RWPE1 (cell line): ENCODE measurements at places on chromosomes 13 and 19.

DNA sequence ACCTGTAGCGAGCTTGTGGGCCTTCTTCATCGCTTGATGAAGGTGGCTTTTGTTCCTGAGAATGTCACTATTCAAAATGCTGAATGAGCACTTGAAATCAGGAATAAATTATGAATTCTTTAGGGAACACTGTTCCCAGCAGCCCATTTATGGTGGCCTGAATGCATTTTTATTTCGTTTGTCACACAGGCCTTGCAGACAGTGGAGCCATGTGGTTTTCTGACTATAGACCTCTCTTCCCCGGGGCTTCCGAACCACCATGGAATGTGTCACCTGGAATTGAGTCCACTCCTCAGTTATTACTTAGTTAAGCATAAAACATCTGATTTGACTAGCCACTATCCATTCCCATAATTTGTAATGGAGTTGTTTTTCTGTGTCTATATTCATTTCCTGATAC, 396.9 kb downstream of the IRS2 start:
- DNase-seq: no peak

DNA sequence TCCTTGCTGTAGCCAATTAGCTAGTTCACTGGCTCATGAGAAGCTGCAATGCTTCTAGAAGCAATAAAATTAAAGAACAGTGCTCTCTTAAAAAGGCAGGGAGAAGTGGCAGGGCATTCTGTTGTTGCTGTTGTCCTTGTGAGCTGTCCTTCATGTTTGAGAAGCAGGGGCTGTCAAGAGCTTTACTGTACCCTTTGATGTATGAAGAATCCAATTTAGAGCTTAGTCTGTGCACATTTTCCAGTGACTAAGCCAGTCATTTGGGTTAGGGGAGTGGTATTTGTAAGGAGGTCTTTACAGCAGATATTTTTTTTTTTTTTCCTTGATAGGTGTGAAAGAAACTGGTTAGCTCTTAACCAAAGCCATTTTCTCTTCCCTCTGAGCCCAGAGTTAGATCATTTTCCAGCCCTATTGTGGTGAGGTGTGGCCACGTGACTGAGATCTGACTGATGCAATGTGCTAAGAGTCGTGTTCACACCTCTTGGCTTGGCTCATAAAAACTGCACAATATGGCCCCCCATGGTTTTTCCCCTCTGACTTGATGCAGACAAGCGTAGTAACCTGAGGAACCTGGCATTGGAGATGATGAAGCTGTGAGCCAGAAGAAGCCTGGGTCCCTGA, 309.6 kb upstream of the TMTC4 start:
- no peak for DNase-seq

DNA sequence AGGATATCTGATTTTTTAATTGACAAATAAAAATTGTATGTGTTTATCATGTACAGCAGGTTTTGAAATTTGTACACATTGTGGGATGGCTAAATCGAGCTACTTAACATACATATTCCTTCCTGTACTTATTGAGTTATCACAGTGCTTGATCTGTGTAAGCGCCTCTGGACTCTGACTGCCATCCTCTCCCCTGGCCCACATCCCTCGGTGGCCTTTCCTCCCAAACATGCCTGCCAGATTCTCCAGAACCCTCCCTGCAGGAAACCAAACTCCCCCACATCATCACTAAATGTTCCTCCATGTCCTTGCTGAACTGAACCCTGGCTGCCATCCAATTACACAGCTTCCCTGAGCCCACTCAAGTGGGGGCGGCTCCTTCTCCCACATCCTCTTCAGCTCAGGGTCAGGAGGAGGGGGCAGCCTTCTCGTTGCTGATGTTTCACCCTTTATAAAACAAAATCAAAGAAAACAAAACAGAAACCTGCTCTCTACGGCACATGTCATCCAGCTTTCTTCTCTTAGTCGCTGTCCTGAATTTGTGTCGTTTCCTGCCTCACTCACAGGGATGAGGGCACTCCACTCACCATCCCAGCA, 97.1 kb upstream of the SPATA13 start:
- DNase-seq: no peak

DNA sequence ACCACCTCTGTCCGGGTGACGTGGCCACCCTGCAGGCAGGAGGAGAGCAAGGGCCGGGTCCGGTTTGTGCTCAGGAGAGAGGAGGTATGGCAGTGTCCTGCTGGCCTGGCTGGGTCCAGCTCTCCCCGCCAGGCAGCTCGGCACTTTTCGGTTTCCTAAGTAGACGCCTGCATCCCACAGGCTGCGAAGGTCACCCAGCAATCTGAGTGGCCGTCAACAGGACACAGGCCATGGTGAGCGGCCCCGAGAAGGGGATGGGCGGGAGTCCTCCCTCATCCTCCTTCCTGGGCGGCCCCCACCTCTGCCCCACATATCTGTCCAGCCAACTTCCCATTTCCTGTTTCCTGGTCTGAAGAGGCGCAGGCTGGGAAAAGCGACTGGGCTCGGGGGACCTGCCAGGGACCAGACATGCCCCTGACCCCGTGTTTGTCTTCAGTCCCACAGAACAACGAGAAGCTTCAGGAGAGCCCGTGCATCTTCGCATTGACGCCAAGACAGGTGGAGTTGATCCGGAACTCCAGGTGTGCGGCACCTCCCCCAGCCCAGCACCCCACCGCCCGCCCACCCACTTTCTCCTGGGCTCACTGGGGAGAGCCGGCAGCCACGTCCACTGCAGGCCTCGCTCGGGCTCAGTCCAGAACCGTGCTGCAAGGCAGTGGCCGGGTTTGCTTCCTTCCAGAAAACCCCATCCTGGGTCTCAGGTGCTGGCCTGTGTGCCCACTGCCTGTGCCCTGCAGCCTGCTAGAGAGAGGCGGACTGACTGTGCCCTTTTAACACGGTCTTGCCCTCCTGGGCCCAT, 16.3 kb downstream of the PIAS4 start:
- DNase-seq: no peak

DNA sequence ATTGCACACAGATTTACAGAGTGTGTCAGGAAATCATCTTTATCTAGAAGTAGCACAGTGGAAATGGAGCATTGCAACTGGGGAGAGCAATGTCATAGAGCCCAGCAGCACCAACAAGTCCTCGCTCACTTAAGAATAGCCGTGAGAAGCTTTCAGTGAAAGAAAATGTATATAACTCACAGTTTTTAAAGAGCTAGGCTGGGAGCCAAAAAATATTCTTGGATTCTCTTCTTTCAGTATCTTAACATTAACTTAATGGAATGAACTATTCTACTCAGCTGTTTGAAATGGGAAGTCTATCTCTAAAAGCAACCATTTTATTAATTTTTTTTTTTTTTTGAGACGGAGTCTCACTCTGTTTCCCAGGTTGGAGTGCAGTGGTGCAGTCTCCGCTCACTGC, 329.6 kb downstream of the COG6 start:
- DNase-seq: no peak

GRCh38 chr13:110465696-110466095, 95.8 kb downstream of the RAB20 start:
- no peak for DNase-seq

DNA sequence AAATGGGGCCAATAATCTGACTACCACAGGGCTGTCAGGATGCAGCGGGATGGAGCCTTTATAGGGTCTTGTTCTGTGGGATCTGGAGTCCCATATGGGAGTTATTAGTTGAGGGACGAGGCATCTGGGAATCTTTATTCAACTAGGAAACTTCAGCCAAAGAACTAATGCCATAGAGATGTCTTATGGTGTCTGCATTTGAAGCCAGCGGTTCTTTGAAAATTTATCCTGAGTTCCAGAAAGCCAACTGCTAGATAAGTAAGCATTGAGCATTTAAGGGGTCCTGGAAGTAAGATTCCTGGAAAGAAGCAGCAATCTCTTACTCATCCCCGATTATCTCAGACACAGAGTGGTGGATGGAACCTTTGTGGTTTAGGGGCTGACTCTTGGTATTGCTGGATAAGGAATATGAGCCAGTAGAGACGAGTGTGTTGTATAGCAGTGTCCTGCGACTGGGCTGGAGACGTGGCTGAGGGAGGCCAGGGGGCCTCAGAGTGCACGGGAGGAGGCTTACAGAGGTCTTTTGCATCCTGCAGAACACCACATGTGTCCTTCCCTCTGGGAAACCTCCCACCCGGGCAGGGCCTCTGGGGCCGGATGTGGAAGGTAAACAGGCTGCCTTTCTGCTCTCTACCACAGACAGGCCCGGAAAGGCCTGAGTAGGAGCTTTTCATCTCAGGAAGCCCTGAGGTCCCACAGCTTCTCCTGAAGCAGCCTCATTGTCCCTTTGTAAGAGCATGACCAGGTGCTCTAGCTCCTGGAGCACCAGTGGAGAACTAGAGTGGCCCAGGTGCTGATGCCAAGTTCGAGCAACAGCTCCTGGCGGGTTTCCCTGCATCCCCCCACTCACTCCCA, 28.8 kb downstream of the ACTN4 start:
- DNase-seq: no peak

GRCh38 chr13:93144031-93144430, 82.6 kb upstream of the GPC6 start:
- DNase-seq: no peak

DNA sequence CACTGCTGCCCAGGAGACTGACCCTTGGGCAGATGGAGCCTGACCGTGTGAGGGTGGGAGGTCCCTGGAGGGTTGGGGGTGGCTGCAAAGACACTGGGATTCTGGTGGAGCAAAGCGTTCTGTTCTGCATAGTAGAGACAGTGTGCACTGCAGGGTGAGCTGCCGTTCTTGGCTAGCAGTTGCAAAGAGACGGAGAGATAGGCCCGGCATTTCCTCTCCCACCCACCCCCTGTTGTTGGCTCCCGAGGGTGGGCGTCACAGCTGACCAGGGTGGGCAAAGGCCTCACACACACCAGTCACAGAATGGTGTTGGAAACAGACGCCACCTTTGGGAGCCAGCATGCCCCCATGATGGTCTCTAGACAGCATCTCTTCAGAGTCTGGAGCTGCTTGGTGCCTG, 11.4 kb downstream of the TMEM255B start:
- DNase-seq: no peak

DNA sequence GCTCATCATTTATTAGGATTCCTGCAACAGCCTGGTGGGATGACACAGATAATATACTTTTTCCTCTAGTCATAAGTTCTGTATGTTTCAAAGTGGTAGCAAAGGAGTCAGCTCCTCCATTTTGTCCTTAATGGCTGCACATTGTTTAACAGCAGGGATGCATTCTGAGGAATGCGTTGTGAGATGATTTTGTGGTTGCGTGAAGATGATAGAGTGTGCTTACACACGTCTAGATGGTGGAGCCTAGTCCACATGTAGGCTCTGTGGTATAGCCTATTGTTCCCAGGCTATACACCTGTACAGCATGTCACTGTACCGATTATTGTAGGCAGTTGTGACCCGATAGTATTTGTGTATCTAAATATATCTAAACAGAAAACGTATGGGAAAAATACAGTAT, 4.6 kb downstream of the SMARCA4 start:
- DNase-seq: no peak

DNA sequence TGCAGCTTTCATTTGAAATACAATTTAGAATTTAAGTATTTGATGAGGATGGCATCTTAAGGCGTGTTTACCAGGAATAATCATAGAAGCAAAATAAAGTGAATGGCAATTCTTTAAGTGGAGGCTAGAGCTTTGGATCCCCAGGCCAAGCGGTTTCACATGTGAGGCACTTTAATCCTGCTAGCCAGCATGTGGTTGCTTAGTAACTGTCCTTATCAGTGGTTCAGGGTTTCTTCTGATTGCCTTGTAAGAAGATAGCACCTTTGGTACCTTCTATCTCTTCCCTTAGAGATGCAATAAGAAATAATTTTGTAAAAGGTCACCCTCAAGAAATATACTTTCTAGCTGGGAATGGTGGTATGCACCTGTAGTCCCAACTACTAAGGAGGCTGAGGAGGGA, 38.9 kb upstream of the SERP2 start:
- no peak for DNase-seq

- DNase-seq: no peak
Observed at GRCh38 chr13:109874484-109875454, 88.4 kb upstream of the IRS2 start.

- no peak for DNase-seq
Observed at GRCh38 chr19:22832031-22832762, at the start of gene ZNF723. Gene ZNF723, plus strand, starts transcription at chr19:22832291. Its CDS starts 89 bp downstream, at chr19:22832380.

DNA sequence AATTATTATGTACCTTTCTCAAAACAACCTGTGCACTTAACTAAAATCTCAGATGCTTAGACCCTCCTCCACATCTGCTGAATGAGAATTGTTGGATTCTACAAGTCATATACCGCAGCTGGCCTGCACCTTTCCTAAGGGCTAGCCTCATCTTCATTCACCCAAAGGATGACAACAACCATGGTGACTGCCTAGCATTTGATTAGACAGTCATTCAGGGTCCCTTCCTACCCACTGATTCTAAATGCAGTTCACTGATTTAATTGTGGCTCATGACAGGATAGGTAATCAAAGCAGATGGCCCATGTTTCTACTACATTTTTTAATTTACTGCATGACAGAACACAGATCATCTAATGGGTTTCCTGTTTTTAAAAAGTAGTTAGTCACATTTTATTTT, 551.9 kb upstream of the SLC10A2 start:
- no peak for DNase-seq

GRCh38 chr13:26446751-26447150, 110.7 kb upstream of the WASF3 start:
- no peak for DNase-seq

DNA sequence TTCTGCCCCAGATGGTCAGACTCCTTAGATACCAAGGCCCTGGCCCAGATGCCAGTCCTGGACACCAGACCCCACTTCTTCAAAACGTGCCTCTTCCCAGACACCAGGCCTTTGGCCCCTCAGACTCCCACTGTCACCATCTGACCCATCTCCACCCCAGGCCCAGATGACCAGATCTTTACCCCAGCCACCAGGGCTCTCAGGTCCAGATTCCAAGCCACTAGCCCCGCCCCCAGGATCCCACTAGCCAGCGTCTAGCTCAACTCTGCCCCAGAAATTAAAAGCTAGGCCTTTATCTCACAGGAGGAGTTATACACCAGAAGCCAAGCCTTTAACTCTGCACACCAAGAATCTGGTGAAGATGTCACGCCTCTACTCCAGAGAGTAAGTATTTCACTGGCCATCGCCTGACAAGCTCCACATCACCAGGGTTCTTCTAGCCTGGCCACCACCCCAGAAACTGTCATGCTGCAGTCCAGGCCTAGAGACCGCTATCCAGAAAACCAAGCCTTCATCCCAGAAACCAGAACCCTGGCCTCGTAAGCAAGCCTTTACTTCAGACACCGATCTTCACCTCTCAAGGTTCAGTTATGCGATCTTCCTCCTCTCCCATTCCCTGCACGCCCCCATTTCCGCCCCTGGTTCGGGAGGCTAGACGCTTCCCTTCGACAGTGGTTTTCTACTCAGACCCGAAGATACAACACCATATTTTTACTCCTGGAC, 595 bp downstream of the XAB2 start:
- no peak for DNase-seq

GRCh38 chr13:48251611-48252081, 18.6 kb downstream of the ITM2B start:
- DNase-seq: no peak

- DNase-seq: no peak
Observed at GRCh38 chr13:41428155-41428554, 29.2 kb upstream of the RGCC start.

GRCh38 chr13:33227927-33228647, 57.5 kb downstream of the STARD13 start:
- no peak for DNase-seq

DNA sequence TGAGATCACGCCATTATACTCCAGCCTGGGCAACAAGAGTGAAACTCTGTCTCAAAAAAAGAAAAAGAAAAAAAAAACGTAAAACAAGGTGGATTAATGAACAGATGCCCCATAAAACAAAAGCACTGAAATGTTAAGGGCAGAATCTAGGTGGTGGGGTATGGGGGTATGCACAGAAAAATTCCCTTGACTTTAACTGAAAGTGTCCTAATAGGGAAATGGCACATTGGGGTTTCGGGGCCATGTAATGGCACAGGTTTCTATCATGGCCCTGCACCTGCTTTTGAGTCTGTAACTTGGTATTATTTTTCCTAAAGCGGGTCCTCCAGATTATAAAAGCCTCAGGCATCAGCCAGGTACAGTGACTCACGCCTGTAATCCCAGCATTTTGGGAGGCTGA, 16.2 kb downstream of the NOP53 start:
- DNase-seq: no peak
